ENCODE measurements at places on chromosomes 12 and 14.

GRCh38 chr12:91492648-91493047 is 310.0 kb upstream of the DCN start:
- DNase-seq, result no peak

GRCh38 chr12:25659621-25660020 is 106.5 kb upstream of the LMNTD1 start:
- DNase-seq, result no peak

DNA sequence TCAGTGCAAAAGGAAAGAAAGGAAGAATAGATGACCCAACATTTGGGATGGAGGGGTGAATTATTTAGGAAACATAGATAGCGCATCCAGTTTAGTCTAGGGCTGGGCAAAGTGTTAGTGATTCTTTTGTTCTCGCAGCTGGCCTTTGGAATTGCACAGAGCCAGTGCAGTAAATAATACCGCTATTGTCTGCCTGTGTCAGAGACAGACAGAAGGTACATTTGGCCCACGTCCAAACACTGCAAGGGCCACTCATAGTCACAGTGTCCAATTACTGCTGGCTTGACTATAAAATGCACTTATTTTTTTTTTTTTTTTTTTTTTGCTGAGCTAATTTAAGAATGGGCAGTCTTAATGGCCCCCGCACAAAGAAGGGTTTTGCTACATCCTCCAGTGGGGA is 638.6 kb downstream of the BCL11B start:
- no peak for DNase-seq

GRCh38 chr14:98940693-98941437 is 331.1 kb downstream of the BCL11B start:
- no peak for DNase-seq

DNA sequence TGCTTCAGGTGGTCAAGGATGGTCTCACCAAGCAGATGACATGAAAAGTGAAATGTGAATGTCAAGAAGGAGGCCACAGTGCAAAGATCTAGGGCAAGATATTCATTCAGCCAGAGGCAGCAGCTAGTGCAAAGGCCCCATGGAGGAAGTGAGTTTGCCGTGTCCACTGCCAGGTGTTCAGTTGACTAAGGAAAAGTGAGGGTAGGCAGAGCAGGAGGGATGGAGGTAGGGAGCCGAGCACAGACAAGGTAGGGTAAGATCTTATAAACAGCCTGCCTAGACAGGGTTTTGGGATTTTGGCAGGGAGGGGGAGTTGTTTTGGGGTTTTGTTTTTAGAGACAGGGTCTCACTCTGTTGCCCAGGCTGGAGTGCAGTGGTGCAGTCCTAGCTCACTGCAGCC is 11.9 kb downstream of the PPP2R5C start:
- no peak for DNase-seq

GRCh38 chr12:112546996-112547395 is 128.2 kb downstream of the PTPN11 start:
- DNase-seq, result no peak

GRCh38 chr14:88269806-88270420 is 53.2 kb downstream of the KCNK10 start:
- DNase-seq, result no peak

DNA sequence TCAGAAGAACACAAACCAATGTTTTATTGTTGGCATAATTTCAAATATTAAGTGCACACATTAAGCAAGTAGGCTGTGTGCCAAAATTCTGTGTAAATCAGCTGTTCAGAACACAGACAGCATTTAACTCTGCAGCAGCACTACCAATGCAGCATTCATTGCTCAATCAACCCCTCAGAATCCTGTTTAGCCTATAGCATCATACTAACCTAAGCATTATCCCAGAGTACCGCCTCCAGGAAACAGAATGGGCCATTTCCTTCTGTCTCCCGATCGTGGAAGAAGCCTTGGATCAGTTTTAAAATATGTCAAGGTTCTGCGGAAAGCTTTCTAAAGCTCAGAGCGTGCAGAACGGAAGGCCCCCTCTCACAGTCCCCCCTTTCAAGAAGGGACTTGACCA is 3.3 kb downstream of the IL26 start:
- no peak for DNase-seq

GRCh38 chr12:116015525-116015924 is 262.0 kb downstream of the MED13L start:
- peak; percentile 58 for DNase-seq

- peak; percentile 22 for DNase-seq
These were observed 203.3 kb downstream of the NAV3 start for GRCh38 chr12:78034025-78034424.
